Muscle of back (tissue), 13 donors: ENCODE measurements at places on chromosomes 4 and X.

DNA sequence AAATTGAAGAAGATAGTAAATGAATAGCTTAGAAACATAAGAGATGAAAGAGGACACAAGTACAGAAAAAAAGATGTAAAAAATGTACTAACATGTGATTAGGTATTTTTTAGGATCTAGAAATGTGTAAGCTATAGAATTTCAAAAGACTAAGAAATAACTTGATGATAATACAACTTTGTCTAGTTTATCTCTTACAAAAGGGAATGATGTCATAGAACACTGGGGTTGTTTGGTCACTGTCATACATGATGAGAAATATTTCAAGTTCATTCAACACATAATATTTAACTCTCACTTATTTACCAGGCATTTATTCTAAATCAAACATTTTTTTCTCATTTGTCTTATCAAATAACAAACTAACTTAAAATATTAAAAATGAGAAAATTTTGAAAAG, 18.5 kb downstream of the STBD1 start:
- DNase-seq = no peak

GRCh38 chr4:80008971-80009370, 64.1 kb downstream of the ANTXR2 start:
- DNase-seq = no peak

DNA sequence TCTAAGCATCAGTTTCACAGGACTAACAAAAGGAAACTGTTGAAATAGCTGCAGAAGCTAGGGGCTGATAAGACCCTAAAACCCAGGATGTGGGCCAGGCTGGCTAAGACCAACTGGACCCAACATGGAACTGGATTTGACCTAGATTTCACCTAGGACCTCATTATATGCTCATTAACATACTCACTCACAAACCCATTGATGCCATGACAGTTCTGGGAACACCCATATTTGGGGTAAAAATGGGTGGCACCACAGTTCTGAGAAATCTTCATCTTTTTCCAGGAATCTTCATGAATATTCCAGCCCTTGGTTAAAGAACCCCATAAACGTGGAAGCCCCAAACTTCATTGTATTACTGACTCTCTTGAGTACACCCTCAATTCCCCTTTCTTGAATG, 41.1 kb downstream of the HSD17B13 start:
- DNase-seq = no peak

GRCh38 chr4:100391863-100392262, 126.0 kb downstream of the EMCN start:
- no peak for DNase-seq
